ENCODE measurements at places on chromosomes 16 and 17.

GRCh38 chr16:969508-970385 is 1.0 kb downstream of the LMF1 start:
- H3K4me3 ChIP-seq, result peak overlapping the region; percentile 86
- DNase-seq, result no peak
- peaks cover 10% of the 10 kb centered on the region for H3K4me1 ChIP-seq
- no peaks in the 10 kb centered on the region for H3K27me3 ChIP-seq

- no peaks in the 10 kb centered on the region for H3K4me1 ChIP-seq
- H3K36me3 ChIP-seq, result no peaks in the 10 kb centered on the region
- no peak overlapping the region for H3K27ac ChIP-seq
- DNase-seq, result no peak
- no peak overlapping the region for H3K4me3 ChIP-seq
Measured at GRCh38 chr17:74134991-74135390, 68.5 kb upstream of the RPL38 start.

GRCh38 chr16:88473666-88474534 is 20.8 kb downstream of the ZFPM1 start:
- peak overlapping the region; percentile 25 for H3K4me3 ChIP-seq
- no peak for DNase-seq
- H3K4me1 ChIP-seq, result no peaks in the 10 kb centered on the region
- no peaks in the 10 kb centered on the region for H3K27me3 ChIP-seq
- no peak overlapping the region for H3K27ac ChIP-seq

GRCh38 chr17:43877451-43878155 is 29.7 kb downstream of the MPP2 start:
- H3K27me3 ChIP-seq, result no peaks in the 10 kb centered on the region
- peaks cover 30% of the 10 kb centered on the region for H3K36me3 ChIP-seq

GRCh38 chr16:85517154-85517553 is 96.0 kb upstream of the GSE1 start:
- no peaks in the 10 kb centered on the region for H3K27me3 ChIP-seq
- no peak overlapping the region for H3K27ac ChIP-seq
- H3K4me3 ChIP-seq, result no peak overlapping the region
- peaks cover 30% of the 10 kb centered on the region for H3K4me1 ChIP-seq
- DNase-seq, result no peak
- H3K36me3 ChIP-seq, result no peaks in the 10 kb centered on the region

DNA sequence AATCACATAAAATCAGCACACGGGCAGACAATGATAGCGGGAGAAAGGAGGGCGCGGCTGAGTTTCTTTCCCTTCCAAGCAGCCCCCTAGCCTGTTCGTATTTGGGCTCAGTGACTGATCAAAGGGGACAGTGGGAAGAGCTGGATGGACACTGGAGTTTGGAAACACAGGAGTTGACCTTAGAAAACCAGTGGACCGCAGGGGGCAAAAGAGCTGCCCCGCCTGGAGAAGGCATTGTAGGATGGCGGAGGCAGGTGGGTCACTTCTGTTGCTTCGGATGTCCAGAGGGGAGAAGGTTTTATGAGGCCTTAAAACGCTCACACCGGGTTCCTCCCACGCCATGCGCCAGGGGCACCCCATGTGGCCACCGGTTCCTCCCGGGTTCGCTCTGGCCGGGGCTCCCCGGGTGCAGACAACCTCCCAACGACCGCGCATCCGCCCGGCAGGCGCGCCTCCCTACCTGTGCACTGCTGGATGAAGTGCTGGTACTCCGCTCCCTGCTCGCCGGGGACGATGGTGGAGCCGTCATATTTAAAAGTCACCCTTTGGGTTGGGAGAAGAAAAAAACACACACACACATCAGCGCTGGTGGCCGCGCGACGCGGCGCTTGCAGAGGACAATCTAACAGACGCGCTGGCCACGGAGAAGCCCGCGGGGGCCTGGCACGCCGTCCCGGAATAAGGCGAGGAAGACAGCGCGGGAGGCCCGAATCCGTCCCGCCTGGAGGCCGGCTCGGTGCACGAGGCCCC is 662 bp downstream of the COTL1 start:
- peak overlapping the region; percentile 20 for H3K27ac ChIP-seq
- H3K36me3 ChIP-seq, result no peaks in the 10 kb centered on the region
- DNase-seq, result no peak
- H3K4me1 ChIP-seq, result peaks cover 21% of the 10 kb centered on the region

DNA sequence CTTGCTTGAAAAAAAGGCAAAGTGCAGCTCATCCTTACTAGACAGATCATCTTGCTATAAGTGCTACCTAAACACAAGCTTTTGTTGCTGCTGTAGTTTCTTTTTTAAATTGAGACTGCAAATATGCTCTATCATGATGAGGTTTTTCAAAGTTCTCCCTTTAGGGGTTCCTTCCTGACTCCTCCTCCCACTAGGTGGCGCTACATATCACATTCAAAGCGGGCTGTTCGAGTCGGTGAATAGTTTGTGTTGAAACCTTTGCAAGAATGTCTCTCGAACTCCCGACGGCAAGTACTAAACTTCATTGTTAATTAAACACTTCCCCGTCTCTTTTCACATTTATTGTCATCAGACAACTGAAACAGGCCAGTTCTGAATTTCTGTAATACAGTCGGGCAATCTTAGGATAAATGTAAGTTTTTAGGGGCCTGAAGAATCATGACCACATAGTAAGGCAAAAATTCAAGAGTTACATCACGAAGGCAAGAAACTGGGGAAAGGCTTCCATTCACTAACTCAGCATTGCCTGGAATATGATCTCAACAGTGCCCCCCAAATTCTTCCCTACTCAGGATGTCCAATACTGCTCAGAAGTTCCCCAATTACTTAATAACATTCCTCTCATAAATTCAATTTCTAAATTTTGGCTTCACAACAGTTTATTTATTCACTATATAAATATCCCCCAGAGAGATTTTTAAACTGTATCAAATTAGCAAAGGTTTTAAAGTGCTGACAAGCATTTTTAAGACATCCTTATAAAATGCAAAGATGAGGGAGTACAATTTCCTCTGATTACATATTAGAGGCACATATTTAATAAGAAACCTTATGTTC is 6.7 kb downstream of the HS3ST3A1 start:
- no peaks in the 10 kb centered on the region for H3K36me3 ChIP-seq
- H3K4me1 ChIP-seq, result no peaks in the 10 kb centered on the region
- H3K4me3 ChIP-seq, result no peak overlapping the region
- no peaks in the 10 kb centered on the region for H3K27me3 ChIP-seq

GRCh38 chr17:4229627-4230541 is 33.9 kb downstream of the ANKFY1 start:
- no peaks in the 10 kb centered on the region for H3K36me3 ChIP-seq
- H3K27ac ChIP-seq, result peak overlapping the region; percentile 85
- H3K4me3 ChIP-seq, result peak overlapping the region; percentile 46
- H3K4me1 ChIP-seq, result peaks cover 58% of the 10 kb centered on the region
- H3K27me3 ChIP-seq, result no peaks in the 10 kb centered on the region

- H3K27ac ChIP-seq, result no peak overlapping the region
- no peaks in the 10 kb centered on the region for H3K27me3 ChIP-seq
- no peaks in the 10 kb centered on the region for H3K36me3 ChIP-seq
- no peak for DNase-seq
- H3K4me3 ChIP-seq, result no peak overlapping the region
Measured at GRCh38 chr17:66900126-66901010, 64.1 kb upstream of the CACNG4 start.

GRCh38 chr17:71407981-71408380 is 712.8 kb upstream of the SOX9 start:
- H3K4me1 ChIP-seq, result no peaks in the 10 kb centered on the region
- H3K4me3 ChIP-seq, result no peak overlapping the region
- no peaks in the 10 kb centered on the region for H3K36me3 ChIP-seq
- no peak overlapping the region for H3K27ac ChIP-seq
- DNase-seq, result no peak
- no peaks in the 10 kb centered on the region for H3K27me3 ChIP-seq

- no peaks in the 10 kb centered on the region for H3K36me3 ChIP-seq
- no peak overlapping the region for H3K27ac ChIP-seq
- no peak for DNase-seq
- H3K27me3 ChIP-seq, result peaks cover 17% of the 10 kb centered on the region
- H3K4me3 ChIP-seq, result no peak overlapping the region
- H3K4me1 ChIP-seq, result peaks cover 3% of the 10 kb centered on the region
Measured at GRCh38 chr17:47857551-47858455, 6.8 kb upstream of the SP6 start.

DNA sequence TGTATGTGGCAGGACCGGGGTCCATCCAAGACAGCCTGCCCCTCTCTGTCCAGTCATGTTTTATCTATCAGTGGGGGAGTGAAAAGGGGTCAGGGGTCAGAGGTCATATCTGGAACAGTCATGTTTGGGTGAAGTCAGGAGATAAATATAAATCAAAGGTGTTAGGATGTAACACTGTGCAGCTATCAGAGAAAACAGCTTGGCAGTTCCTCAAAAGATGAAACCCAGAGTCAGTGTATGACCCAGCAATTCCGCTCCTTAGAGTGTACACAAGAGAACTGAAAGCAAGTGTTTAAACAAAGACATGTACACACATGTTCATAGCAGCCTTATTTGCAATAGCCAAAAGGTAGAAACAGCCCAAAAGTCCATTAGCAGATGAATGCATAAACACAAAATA is 361.3 kb downstream of the FOXL1 start:
- no peaks in the 10 kb centered on the region for H3K27me3 ChIP-seq
- no peak overlapping the region for H3K4me3 ChIP-seq
- no peaks in the 10 kb centered on the region for H3K36me3 ChIP-seq
- no peak for DNase-seq

GRCh38 chr16:23072084-23072599 is 77.1 kb downstream of the USP31 start:
- peaks cover 11% of the 10 kb centered on the region for H3K4me1 ChIP-seq
- H3K27me3 ChIP-seq, result no peaks in the 10 kb centered on the region

- no peak overlapping the region for H3K27ac ChIP-seq
- H3K4me1 ChIP-seq, result no peaks in the 10 kb centered on the region
- DNase-seq, result no peak
- H3K4me3 ChIP-seq, result no peak overlapping the region
- peaks cover 31% of the 10 kb centered on the region for H3K36me3 ChIP-seq
Measured at GRCh38 chr16:88730632-88731607, 24.6 kb downstream of the CTU2 start.

GRCh38 chr17:73324160-73324475 is 12.3 kb upstream of the CDC42EP4 start:
- H3K27ac ChIP-seq, result no peak overlapping the region
- H3K36me3 ChIP-seq, result no peaks in the 10 kb centered on the region
- DNase-seq, result no peak
- no peaks in the 10 kb centered on the region for H3K27me3 ChIP-seq
- H3K4me3 ChIP-seq, result no peak overlapping the region

DNA sequence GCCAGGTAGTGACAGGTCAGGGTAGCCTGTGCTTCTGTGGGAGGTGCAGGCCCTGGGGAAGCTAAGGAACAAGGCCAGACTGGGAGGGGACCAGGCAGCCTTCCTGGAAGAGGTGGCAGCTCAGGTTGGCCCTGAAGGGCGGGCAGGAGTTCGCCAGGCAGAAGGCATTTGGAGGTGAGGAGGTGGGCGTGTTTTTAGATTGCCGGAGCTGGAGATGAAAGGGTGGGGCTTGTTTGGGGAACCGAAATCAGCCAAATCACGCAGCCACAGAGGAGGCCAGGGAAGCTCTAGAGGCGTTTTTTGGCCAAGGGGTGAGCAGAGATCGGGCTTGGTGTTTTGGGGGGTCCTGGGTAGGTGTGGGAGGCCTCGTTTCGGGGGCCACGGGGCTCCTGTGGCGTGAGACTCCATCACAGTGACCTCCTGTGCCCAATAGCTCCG is 7.6 kb downstream of the ADCY7 start:
- no peaks in the 10 kb centered on the region for H3K4me1 ChIP-seq
- DNase-seq, result no peak
- no peaks in the 10 kb centered on the region for H3K36me3 ChIP-seq
- no peaks in the 10 kb centered on the region for H3K27me3 ChIP-seq
- H3K27ac ChIP-seq, result no peak overlapping the region

DNA sequence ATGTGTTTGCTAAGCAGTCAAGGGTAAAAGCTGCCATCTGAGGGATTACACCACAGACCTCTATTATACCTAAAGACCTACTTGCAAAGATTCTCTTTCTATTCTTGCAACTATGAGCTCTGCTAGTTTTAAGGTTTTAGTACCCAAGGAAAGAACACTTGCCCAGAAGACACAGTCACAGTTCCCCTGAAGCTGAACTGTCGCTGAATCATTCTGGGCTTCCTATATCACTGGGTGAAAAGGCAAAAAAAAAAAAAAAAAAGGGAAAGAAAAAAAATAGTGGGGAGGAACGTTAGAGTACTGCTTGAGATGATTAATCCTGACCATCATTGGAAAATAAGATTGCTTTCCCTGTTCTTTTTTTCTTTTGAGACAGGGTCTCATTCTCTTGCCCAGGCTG is 37.9 kb downstream of the LYRM1 start:
- no peaks in the 10 kb centered on the region for H3K4me1 ChIP-seq
- no peaks in the 10 kb centered on the region for H3K36me3 ChIP-seq
- H3K27me3 ChIP-seq, result no peaks in the 10 kb centered on the region
- DNase-seq, result no peak
- H3K4me3 ChIP-seq, result no peak overlapping the region
- H3K27ac ChIP-seq, result no peak overlapping the region

- H3K36me3 ChIP-seq, result peaks cover 17% of the 10 kb centered on the region
- H3K4me1 ChIP-seq, result peaks cover 29% of the 10 kb centered on the region
- DNase-seq, result no peak
Measured at GRCh38 chr17:1710807-1711553, 803 bp upstream of the TLCD2 start.

DNA sequence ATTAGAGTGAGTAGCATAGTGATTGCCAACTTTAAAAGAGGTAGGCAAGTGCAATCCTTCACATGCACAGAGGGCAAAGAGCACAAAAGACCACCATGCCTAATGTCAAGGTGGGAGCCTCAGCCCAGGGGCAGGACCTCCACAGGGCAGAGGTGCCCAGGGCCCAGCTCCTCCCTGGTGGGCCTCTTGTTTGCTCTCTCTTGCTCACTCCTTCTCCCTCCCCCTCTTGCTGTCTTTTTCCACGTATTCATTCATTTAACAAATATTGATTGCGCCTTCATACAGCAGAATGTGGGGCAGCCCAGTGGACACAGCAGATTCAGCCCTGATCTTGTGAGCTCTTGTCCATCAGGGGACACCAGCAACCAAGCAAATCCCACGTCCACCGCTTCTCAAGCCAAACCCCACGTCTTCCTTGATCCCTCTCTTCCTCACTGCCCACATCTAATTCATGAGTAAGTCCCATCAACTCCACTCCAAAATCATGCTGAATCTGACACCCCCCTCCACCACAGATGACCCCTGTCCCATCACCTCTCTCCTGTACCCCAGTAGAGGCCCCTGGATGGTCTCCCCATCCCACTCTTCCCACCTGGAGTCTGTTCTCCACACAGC is 44.1 kb upstream of the RPL38 start:
- H3K4me1 ChIP-seq, result no peaks in the 10 kb centered on the region
- H3K27me3 ChIP-seq, result no peaks in the 10 kb centered on the region
- no peak overlapping the region for H3K27ac ChIP-seq
- H3K36me3 ChIP-seq, result no peaks in the 10 kb centered on the region
- DNase-seq, result no peak
- no peak overlapping the region for H3K4me3 ChIP-seq
